Eye (tissue), 1 donor: ENCODE measurements at places on chromosomes 2 and 18.
A peak's percentile ranks its signal among the peaks of the same experiment; 100 is the strongest.

GRCh38 chr2:109695290-109695689 is 81.1 kb downstream of the SOWAHC start:
- no peak for DNase-seq

DNA sequence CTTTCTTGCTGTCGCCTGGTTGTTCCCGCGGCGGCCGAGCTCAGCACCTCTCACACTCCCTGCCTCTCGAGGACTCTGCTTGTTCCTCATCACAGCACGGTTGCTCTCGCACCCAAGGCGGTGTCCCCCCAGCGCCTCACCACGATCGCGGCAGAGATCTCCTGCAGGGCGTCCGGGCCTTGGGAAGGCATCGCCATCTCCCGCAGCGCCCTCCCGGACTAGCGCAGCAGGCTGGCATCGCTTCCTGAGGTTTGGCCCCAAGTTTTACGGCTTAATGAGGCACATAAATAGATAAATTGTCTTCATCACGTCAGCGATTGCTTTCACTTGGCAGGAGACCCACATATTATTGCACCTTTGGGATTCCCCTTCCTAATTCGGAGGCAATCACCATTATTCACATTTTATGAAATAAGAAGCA is 125.4 kb downstream of the RGPD3 start:
- DNase-seq = no peak

DNA sequence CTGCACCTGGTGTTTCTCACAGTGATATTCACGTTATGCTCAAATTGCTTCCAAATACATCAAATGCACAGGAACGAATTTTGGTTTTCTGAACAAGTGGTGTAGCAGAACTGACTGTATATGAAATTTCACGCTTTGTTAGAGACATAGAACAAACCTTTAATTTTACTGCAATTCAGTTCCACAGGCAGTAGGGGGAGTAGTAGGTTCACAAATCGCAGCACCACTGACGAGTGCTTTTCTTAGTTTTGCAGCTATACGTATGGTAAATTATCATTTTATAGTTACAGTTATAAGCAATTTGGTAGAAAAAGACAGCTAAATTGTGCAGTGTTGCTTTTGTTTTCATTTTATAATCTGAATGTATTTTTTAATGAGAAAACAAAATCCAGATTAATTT is 113.3 kb downstream of the KIAA1328 start:
- no peak for DNase-seq

DNA sequence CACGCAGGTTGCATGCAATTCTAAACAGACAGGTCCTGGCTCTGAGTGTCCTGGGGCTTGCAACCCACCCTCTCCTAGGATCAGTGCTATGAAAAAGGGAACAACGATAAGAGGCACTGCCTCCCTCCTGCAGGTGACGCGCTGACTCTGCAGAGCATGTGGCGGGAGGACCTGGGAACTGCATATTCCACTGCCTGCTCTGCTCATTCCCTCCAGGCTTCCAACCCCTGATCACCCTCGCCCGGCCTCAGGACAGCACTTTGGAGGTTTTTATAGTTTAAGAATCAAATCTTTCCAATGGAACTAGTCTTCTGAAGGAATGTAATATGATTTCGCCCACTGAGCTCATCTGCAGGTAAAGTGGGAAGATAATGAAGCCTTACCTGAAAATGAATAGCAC is 8.5 kb downstream of the CHST10 start:
- DNase-seq = no peak

- DNase-seq = no peak
Observed at GRCh38 chr2:26054598-26055348, 20.9 kb downstream of the RAB10 start.

DNA sequence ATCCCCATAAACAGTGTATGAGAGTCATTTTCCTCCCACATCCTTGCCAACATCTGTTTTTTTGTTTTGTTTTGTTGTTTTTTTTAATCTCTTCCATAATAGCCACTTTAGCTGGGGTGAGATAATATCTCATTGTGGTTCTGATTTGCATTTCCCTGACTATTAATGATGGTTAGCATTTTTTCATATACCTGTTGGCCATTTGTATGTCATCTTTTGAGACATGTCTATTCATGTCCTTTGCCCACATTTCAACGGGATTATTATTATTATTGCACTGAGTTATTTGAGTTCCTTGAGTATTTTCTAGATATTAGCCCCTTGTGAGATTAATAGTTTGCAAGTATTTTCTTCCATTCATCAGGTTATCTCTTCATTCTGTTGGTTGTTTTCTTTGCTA is 223.3 kb downstream of the LPIN1 start:
- no peak for DNase-seq

DNA sequence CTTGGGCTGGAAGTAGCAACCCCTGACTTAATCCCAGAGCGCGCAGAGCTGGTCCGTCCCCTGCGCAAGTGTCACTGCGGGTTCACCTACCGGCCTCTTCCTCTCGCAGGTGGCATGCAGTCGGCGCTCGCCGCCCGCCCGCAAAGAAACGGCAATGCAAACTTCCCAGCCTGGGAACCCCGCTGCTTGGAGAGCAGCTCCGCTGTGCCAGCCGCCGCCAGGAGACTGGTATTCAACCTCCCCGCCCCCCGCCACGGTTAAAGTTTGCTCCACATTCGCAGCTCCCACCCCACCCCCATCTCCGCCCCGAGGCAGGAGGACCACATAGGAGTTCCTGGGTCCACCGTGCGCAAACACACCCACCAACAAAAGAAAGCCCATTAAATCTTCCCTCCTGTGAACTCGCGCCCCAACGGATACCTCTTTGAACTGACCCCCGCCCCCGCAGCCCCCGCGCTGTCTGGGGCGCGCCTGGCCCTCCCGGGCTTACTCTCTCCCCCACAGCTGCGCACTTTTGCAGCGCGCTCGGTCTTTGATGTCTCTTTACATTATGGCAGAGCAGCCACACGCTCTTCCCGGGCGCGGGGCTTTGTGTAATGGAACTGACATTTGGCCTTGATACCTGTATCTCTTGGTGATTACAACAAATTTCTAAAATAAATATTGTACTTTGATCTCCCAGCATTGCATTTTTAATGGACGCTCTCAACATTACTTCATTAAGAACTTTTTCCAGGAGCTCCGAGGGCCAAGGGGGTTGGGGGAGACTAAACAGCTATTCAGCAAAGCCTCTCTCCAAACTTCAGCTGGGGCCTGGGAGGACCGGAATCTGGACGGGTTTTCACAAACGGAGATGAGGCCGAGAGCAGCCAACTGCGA is 3.1 kb upstream of the SP5 start:
- peak; percentile 67 for DNase-seq

GRCh38 chr18:816088-816653 is 4.1 kb upstream of the YES1 start:
- DNase-seq = no peak

- DNase-seq = no peak
Observed at GRCh38 chr2:165202239-165202638, 1.6 kb downstream of the SCN3A start.

DNA sequence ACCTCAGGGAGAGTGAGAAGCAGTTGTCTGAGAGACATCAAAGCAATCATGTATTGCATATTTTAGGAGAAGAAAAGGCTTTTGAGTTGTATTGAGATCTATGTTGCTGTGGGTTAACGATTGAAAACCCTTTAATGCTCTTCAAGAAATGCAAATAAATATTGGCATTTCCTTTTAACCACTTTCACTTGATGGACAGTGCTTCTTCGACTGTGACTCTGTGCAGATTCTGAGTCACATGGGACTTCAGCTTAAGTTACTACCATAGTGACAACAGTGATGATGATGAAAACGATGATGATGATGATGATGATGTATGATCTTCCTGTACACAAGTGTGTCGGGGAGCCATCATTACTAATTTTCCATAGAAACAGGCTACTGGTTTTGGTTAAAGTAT is 181.8 kb downstream of the AKAIN1 start:
- DNase-seq = no peak

DNA sequence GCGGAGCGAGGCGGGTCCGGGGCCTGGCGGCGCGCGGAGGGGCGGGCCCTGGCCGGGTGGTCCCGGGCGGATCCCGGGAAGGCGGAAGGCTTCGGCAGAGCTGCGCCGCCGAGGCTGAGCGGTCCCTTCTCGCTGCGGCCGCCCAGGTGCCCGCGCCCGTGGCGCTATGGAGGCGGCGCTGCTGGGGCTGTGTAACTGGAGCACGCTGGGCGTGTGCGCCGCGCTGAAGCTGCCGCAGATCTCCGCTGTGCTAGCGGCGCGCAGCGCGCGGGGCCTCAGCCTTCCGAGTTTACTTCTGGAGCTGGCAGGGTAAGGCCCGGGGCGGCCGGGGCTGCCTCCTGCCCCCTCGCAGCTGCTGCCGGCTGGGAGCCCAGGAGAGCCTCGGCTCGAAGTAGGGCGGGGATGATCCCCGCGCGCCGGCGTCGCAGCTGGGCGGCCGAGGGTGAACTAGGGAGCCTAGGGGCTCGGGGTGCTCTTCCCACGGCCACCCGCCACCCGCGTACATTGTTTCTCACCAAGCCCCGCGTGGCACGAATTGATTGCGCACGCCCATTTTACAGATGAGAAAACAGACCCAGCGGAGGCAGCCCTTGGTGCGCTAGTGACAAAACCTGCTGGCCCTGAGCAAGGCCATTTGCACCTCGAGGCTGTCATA is at the start of gene SLC66A3:
TSS of gene SLC66A3 (plus strand) at position 87 of the 655 bp plus-strand sequence. CDS start at position 167, 80 bp downstream.
- peak; percentile 92 for DNase-seq

DNA sequence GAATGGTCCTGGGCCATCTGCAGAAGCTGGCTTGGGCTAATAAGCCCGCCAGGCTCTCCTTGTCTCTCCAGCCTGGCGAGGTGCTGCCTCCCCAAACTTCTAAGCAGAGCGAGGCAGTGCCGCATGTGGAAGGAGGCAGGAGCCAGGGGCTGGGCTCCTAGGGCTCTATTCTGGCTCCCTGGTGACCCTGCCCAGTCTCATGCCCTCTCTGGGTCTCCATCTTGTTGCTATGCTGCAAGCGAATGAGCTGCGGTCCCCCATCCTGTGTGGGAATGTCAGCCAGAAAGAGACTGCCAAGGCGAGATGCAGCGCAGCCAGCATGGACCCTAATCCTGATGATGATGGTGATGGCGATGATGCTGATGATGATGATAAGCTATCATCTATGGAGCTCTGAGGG is 48.7 kb downstream of the TNS1 start:
- no peak for DNase-seq

GRCh38 chr2:162127422-162127821 is 24.6 kb downstream of the GCG start:
- DNase-seq = no peak

GRCh38 chr18:47968721-47969120 is 38.3 kb upstream of the SMAD2 start:
- no peak for DNase-seq

DNA sequence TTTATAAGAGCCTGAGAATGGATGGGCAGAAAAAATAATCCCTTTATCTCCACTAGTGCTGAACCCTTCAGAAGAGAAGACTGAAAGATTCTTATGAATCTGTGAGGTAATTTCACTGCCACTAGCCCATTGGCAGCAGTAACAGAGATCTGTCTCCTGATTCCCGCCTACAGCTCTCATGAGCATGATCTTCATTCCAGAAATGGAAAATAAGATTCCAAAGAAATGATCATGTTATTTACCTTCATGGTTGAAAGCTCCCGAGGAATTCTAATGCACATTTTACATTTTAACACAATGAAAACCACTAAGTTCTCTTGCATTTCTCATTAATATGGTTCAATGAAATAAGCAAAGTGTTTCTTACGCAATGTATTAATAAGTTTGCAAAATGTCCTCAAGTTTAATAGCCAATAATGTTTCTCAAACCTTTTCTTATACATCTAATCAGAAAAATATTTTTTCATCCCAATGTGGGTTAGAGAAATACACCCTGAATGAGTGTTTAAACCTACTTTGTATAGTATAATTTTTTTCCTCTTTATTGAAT is 905.6 kb downstream of the TMEM182 start:
- no peak for DNase-seq

GRCh38 chr2:170276056-170276455 is 98.1 kb downstream of the MYO3B start:
- DNase-seq = no peak

GRCh38 chr2:55518841-55519165 is 715 bp upstream of the CFAP36 start:
- peak; percentile 63 for DNase-seq
